ENCODE measurements at places on chromosomes 6 and 20.

DNA sequence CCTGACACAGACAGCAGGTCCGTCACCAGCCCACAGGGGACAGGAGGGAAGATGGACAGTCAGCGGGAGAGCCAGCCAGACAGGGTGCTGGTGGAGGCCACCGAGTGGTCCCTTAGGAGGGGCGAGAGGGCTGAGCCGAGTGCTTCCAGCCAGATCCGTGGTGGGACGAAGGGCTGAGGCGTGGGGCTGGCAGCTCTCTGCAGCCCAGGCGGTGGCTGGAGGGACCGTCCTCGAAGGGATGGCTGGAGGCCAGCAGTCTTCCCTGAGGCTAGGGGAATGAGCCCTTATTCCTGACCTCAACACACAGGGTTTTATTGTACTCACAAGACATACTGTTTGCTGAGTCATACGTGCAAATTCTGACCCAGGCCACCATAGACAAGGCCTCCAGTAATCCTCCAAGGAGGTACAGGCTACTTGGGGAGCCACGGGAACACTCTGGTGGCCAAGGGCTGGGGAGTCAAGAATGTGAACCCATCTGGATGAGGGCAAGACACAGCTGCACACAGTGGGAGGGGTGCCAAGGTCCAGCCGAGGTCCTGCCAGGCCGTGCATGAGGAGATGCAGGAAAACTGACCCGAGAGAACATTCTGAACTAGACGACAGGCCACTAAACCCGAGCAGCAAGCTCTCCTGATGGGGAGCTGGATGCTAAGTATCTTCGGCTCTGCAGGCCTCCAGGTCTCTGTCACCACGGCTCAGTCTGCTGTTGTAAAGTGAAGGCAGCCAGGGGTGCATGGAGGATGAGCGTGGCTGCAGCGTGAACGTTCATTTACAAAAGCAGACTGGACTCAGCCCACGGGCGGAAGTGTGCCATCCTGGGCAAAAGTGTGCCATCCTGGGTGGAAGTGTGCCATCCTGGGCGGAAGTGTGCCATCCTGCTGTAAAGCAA is 242.5 kb downstream of the TTLL2 start:
- no peak for DNase-seq

DNA sequence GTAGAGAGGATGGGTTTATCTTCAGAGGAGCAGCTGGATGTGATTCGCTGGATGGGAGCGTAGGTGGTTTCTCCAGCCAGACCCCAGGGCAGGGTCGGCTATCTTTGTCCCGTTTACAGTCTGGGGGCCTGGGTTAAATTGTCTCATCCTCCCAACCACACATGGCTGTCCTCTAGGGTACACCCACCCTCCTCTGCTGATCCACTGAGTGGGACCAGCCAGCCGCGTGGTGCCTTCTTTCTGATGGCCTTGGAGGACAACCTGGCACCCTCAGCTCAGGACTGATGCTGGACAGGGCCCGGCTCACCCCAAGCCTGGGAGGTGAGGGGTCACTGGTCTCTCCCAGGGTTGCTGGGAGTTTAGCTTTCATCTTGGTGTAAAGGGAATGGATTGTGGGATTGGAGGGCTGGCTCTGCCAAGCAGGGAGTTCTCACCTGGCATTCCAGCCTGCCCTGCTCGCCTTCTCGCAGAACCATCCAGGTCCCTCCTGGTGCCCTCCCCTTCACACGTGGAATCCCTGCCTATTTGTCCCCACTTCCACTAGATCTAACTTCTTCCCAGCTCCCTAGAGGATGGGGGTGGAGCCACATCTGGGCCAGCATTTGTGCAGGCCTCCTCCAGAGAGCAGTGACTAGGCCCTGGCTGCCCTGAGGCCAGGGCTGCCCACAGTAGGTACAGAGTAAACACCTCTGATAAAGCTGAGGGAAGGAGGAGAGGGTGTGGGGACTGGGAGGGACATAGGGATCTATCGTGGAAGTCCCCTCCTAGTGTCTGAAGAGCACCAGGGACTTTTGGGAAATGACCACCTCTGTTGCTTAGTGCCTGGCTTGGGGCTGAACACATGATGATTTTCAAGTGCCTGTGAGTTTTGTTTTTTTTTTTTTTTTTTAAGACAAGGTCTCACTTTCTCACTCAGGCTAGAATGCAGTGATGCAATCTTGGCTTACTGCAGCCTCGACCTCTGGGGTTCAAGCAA is 1.6 kb downstream of the ITPR3 start:
- DNase-seq, result peak; percentile 46

- DNase-seq, result peak; percentile 51
Measured at GRCh38 chr6:27863962-27864905, 48.0 kb downstream of the OR2B2 start.

GRCh38 chr20:11077226-11077625 is 403.4 kb upstream of the JAG1 start:
- DNase-seq, result no peak

- DNase-seq, result no peak
Measured at GRCh38 chr20:17693444-17694001, 6.2 kb upstream of the BANF2 start.

- DNase-seq, result no peak
Measured at GRCh38 chr6:56756219-56756789, 113.6 kb upstream of the DST start.

- DNase-seq, result no peak
Measured at GRCh38 chr20:34663213-34663943, 13.5 kb downstream of the PIGU start.

- DNase-seq, result no peak
Measured at GRCh38 chr6:55518529-55519060, 60.4 kb downstream of the HMGCLL1 start.

DNA sequence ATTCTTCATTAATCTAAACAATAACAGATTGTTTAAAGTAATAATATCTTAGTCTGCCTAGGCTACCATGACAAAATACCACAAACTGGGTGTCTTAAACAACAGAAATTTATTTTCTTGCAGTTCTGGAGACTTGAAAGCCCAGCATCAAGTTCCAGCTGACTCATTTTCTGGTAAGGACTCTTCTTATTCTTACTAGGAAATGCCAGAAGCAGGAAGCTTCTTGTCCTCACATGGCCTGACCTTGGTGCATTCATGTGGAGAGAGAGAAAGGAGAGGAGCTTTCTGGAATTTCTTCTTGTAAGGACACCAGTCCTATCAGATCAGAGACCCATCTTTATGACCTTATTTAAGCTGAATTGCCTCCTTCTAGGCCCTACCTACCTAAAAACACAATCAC is 110.5 kb downstream of the ANKRD60 start:
- peak; percentile 26 for DNase-seq

- no peak for DNase-seq
Measured at GRCh38 chr6:14927398-14927797, 318.5 kb upstream of the JARID2 start.

DNA sequence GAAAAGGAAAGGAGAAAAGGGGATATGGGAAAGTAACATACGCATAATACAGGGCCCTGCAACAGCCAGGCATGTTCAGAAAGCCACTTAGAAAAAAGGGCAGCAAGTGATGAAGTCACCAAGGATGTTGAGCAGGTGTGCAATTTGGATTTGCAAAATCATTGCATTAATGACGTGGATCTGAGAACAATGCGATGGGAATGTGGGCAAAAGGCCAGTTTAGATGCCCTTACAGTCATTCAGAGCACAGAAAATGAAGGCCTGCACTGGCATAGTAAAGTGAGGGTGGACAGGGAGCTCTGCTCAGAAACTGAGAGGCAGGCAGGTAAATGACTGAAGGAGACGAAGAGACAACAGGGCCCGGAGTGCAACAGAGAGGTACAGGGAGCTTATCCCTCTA is 123.7 kb upstream of the NHSL1 start:
- peak; percentile 21 for DNase-seq

GRCh38 chr6:164401871-164402270 is 907.5 kb downstream of the C6orf118 start:
- DNase-seq, result no peak

DNA sequence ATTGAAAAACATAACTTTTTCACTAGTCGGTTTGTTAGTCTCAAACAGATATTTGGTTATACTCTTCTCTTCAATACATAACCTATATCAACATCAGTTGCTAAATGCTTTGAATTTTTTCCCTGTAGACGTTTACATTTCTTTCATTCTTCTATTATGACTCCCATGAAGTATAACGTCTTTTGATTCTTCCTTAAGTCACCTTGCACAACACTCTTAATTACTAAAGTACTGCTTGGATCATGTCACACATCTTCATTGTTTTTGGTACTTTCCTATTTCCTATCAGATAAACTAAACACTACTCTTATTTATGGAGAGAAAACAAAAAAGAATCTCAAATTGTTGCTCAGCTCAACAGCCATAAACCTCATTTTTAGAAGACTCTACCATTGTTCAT is 23.0 kb upstream of the BMP5 start:
- DNase-seq, result peak; percentile 19

All from cardiac fibroblast (primary cell).